ENCODE measurements at places on chromosomes 7 and 10.

DNA sequence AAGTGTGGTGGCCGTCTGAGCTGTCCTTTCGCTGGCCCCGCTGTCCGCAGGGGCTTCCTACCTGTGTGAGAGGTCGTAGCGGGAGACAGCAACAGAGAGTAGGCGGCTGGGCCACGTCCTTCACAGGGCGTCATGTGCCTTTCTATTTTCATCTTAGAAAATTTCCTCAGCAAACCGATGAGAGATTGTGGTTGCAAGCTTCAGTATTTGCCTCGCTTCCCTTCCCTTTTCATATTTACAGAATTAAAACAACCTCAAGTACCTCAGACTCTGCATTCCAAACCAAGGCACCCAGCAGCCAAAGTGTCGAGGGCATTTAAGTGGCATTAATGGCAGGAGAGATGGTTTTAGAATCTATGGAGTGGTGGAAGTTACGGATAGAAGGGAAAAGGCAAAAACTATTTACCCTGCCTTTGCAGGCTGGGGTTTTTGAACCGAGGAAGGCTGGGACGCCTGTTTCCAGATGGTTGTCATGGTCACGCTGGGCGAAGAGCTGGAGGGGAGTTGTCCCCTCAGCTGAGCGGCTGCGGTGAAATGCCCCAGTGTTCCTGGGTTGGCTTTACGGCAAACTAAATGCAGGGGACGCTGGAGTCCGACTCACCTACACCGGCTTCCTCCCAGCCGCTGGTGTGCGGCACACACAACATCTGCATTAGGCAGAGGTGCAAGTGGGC lies 41.9 kb downstream of the WIPI2 start:
- no peak for DNase-seq

- DNase-seq, result no peak
Observed at GRCh38 chr7:117064688-117065087, 111.4 kb downstream of the ST7 start.

GRCh38 chr7:157610671-157611295 lies 274.0 kb downstream of the DNAJB6 start:
- no peak for DNase-seq

GRCh38 chr10:44921506-44921905 lies 10.4 kb downstream of the TMEM72 start:
- DNase-seq, result no peak

DNA sequence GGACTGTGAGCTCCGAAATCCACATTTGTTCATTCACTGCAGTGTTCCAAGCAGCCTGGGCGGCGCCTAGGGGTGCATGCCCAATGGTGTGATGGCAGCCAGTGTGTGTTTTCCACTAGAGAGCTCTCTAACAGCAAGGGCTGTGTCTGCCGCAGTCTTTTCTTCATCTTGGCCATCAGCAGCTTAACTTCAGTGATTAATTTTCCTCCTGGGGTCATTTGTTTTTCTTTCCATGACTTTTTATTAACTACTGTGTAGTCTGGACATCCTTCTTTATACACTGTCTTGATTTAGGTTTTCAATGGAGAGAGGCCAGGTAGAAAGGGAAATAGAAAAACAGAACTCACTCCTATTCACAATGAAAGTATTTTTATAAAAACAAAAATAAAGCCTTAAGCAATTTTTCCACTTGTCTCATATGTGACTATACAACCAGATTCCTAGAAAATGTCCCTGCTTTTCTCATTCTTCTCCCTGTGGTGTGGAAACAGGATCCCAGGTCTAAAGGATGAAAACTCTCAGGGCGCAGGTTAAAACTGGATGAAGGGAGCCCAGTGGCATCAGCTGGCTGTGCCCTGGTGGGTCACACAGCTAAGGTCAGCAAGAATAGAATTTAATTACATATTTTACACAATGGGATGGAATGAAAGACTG lies 176.8 kb downstream of the PKD1L1 start:
- DNase-seq, result no peak

GRCh38 chr7:95553939-95554338 lies 42.4 kb downstream of the PDK4 start:
- no peak for DNase-seq

GRCh38 chr10:86210416-86210815 lies 156.2 kb downstream of the GRID1 start:
- DNase-seq, result no peak

GRCh38 chr7:64755865-64756264 lies 38.4 kb upstream of the ZNF138 start:
- no peak for DNase-seq

- peak; percentile 36 for DNase-seq
Observed at GRCh38 chr10:5317547-5318107, 47.1 kb upstream of the UCN3 start.

- DNase-seq, result no peak
Observed at GRCh38 chr10:116772909-116773705, 30.7 kb upstream of the HSPA12A start.

GRCh38 chr10:132245056-132245455 lies 58.3 kb downstream of the DPYSL4 start:
- no peak for DNase-seq
